Stomach (tissue), 19 donors: ENCODE measurements at places on chromosomes 2 and 18. TPM values are rescaled to one million over a fixed set of nuclear protein-coding genes. Genes with fewer than 3 reads are reported as not detected.

DNA sequence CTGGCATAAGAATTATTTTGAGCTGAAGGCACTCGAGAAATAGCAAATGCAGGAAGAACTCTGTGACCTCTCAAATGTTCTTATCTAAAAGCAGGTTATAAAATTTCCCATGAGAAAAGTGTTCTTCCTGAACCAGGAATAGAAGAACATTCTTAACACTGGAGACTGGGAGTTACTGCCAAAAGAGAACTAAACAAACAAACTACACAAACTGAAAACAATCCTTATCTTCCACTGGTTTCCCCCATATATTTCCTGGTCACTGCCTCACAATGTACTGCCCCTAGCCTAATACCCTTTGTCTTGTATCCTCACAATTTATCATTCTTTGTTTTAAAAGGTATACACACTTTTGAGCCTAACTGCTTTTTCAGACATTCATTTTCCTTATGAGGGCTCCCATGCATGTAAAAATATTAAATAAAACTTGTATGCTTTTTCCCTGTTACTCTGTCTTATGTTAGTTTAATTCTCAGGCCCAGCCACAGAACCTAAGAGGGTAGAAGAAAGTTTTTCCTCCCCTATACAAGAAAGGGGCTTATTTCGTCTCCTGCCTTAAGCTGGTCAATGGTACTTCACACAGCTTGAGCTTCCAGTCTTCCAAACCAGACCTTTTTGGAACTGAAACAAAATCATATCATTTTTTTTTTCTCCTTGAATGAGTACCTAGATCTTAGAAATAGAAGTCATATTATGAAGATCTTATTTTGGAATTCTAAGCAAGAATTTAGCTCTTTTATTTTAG lies 110.6 kb downstream of the MSTN start:
- DNase-seq = no peak

- no peak for DNase-seq
These were observed 10.8 kb downstream of the ALPP start for GRCh38 chr2:232389327-232389726.

DNA sequence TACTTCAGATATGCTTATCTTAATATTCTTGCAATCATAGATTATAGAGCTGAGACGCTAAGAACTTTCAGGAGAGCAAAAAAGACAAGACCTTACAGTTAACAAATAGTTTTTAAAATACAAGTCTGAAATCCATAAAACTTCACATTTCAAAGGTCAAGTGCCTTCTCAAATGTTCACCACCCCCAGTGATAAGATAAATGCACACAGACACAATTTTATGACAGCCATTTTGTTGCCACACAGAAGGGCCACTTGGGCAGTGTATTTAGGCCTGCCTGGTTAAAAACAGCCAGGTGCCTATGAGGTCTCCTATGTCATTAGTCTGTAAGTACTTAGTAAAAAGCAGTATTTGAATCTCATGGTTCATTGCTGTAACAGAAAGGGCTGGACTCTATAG lies 8.1 kb upstream of the PSTPIP2 start:
- DNase-seq = no peak

DNA sequence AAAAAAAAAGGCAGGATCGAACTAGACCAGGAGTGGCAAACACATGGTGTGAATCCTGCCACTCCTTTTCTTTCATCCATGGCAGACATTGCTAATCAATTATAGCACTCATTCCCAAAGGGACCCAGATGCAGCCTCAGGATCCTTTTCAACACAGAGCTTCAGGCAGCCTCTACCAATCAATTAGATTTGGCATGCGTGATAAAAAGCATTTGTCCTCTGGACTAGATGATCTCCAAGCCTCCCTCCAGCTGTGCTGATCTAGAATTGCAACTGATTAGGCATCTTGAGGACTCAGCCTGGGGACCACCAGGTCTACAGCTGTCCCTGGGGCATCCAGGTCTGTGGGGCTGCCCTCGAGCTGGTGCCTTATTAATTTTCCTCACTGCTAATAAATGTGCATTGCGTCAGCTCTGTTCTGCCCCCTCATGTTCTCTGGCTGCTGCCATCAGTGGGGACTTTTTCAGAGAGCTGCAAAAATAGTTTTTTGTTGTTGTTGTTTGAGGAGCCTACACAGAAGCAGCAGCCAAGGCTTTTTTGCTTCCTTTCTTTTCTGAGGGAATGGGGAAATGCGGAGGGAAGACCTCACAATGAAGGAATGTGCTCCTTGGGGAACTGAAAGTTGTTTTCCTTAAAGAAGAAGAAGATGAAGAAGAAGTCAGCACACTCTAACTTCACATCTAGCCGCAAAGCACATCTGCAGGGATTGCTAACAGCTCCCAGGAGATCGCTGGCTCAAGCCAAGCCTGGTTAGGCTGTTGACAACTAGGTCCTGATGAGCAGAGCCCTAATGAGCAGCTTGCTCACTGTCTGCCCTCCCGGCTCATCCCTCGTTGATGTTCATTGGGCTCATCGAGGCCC lies 8.8 kb upstream of the ATOH8 start:
- DNase-seq = peak; percentile 75

DNA sequence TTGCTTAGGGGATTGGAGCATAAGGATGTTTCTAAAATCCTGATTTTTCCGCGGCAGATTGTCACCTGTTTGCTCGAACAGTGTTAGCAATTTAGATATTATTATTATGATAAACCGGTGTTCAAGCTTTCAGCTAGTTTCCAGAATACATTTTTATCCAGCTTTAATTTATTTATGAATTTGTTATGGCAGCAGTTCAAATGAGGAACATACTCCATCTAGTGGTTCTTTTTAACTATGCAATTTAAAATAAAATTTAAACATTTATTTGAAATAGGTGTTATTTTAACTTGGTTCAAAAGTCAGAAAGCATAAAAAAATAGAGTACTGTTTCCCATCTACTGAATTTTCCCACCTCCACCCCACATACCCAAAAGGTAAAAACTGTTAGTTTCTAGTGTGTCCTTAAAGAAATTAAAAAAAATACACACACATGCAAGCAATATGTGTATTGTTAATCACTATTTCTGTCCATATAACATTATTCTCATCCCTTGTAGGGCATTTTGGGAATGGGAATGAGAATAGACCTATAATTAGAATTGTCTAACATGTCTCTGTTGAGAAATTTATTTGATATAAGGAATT lies 23.2 kb downstream of the ACOXL start:
- DNase-seq = peak; percentile 14

DNA sequence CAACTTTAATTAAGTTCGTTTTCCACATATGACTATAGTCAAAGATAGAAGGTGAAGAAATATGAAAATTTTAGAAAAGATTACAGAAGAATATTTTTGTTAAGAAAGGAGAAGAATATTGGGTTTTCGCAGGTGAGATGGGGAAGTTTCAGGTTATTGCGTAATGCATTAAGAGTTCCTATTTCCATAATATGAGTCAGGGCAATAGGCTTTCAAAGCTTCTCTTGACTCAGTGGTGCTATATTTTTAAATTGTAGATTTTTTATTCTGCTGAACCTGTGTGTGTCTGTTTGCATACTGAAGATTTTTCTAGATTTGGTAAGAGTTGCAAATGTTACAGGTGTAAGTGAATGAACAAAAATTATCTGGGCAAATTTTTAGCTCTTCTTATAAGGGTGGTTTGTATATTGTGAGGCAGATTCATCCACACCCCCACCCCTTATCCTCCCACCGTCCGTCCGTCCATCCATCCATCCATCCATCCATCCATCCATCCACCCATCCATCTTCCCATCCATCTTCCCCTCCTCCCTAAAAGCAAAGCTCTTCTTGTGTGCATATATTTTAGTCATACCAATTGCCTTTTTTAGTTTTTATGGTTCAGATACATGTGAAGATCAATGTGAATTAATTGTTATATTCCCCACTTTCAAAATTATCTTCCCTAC lies 69.6 kb downstream of the MYO1B start:
- no peak for DNase-seq

DNA sequence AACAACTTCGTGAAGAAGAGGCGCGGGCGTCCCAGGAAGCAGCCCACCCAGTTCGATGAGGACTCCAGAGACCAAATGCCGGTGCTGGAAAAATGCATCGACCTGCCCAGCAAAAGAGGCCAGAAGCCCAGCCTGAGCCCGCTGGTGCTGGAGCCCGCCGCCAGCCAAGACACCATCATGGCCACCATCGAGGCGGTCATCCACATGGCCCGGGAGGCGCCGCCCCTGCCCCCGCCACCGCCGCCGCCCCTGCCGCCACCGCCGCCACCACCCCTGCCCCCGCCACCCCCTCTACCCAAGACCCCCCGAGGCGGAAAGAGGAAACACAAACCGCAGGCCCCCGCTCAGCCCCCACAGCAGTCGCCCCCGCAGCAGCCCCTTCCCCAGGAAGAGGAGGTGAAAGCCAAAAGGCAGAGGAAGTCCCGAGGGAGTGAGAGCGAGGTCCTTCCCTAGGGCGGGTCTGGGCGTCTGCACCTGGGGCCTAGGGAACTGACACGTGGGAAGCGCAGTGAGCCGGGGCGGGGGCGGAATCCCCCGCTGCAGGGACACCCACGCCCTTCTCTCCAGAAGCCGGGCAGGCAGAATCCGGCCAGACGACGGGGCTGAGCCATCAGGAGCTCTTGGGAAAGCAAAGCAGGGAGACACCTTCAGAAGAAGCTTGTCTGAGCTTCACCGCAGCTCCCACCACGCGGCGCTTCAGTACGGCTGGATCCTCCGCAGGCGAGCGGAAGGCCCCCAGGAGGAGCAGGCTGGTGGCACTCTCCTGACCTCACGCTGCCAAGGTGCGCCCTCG lies 382.8 kb downstream of the SETBP1 start:
- DNase-seq = no peak

DNA sequence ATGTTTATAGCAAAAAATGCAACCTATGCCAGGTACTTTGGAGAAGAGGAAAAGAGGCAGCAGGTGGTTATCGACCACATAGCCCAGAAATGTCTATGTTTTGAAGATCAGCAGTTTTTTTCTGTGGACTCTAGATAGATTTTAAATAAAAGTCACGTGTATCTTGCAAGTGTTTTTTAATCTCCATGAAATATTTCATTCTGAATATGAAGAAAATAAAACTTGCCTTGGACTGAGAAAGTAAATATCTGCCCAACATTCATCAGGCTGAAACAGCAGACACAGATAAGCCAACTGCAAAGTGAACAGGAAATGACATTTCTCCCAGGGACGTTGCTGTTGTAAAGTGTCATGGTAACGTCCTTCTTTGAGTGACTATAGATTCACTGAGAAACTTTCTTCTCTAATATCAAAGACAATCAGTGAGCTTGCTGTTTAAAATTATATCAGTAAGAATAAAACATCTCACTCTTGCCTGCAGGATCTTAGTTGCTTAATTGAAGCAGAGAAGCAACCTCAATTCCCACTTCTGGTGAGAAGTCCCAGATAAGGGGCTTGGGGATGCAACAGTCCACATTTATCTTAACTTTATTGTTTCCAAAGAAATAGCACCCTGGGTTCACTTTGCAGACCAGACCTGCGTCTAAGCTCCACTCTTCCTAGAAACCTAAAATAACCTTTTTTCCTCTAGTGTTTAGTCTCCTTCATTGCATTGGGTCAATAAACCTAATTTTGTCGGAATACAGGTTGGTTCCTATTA lies 6.3 kb downstream of the MYOM1 start:
- peak; percentile 74 for DNase-seq

- DNase-seq = peak; percentile 20
These were observed 77.2 kb upstream of the HS6ST1 start for GRCh38 chr2:128395640-128396499.

- peak; percentile 83 for DNase-seq
These were observed 679 bp downstream of the PMAIP1 start for GRCh38 chr18:59900222-59901128.

GRCh38 chr18:54386043-54386442 lies 28.3 kb downstream of the C18orf54 start:
- no peak for DNase-seq

GRCh38 chr2:72893594-72894319 lies 6.5 kb downstream of the SPR start:
- no peak for DNase-seq

DNA sequence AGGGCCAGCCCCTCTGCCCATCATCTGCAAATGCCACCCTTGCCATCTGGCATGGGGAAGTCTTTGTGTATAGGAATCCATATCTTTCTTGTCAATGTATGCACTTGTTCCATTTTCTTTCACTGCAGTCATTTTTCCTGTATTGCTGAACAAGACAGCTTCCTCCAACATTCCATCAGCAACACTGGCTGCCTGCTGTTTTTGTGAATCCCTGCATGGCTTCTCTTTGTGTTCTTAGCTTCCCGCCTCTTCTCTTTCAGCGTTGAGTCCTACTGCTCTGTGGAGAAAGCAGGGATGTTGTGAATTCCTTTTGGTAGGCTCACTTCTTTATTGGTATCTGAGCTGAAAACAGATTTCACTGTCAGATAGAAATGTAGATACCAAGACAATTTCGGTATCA lies 150.0 kb downstream of the LPIN1 start:
- DNase-seq = no peak

GRCh38 chr2:66323406-66323805 lies 111.5 kb upstream of the MEIS1 start:
- DNase-seq = no peak

GRCh38 chr18:50610349-50610748 lies 50.5 kb downstream of the MAPK4 start:
- DNase-seq = no peak

DNA sequence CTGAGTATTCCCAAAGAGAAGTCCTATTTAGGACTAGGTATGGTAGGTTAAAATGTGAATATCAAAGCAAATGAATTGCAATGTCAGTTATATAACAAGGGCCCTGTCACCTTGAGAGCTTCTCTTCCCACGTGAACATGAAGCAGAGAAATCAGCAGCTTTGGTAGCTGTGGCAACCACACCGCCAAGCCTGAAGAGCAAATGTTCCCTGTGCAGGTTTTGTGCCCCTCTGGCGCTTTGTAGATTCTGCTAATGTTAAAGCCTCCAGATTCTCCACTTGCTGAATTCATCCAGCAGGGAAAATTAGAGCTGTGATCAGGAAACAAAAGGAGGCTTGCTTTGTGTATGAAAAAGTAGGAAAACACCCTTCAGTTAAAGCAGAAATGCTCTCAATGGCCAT lies 322.6 kb downstream of the RBM43 start:
- peak; percentile 43 for DNase-seq

SIX2 gene
- total RNA-seq = 2.6 TPM

LCT gene
- total RNA-seq = not detected

SLC23A3 gene
- total RNA-seq = 4.1 TPM

GCFC2 gene
- total RNA-seq = 9.3 TPM

ZCCHC2 gene
- total RNA-seq = 76.5 TPM

SKOR2 gene
- total RNA-seq = not detected

MALL gene
- 8.6 TPM for total RNA-seq

SULT1C4 gene
- 2.5 TPM for total RNA-seq

UGT1A10 gene
- total RNA-seq = 32.7 TPM
